ENCODE measurements at places on chromosomes 11 and 22. TPM values are rescaled to one million over a fixed set of nuclear protein-coding genes. Genes with fewer than 3 reads are reported as not detected.
A peak's percentile ranks its signal among the peaks of the same experiment; 100 is the strongest.

The POU2AF1 gene
- 3.1 TPM for total RNA-seq

The MMP7 gene
- total RNA-seq: 0.29 TPM

DNA sequence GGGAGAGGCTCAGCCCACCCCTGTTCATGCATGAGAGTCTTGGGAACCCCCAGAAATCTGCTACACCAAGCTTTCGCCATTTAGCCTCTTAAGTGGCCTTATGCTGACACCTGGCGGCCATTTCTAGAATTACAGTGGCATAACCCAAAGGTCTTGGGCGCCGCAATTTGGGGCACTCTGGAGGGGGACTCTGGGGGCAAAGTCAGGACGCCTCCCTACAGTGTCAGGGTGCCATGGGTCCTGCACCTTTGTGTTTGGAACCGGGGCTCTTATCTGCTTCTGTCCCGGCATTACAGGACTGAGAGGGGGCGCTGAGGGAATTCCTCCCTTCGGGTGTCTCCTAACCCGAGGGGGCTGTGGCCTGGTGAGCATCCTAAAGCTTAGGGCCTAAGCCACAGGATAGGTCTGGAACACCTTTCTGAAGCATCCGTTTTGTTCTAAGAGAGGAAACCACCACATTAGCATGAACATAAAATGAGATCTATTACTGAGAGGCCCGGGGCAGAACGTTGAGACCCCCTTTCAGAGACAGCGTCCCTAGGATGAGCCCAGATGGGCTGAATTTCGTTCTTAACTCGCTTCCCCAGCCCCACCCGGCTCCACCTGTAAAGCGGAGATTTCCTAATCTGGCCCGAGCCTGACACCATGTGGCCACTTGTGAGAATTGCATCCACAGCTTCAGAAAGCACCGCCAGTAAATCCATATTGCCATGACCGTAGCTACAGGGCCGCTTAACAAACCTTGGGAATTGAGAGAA is 9.3 kb downstream of the INS start:
- DNase-seq: peak; percentile 83
- H3K4me3 ChIP-seq: no peak overlapping the region
- peaks cover 15% of the 10 kb centered on the region for H3K27me3 ChIP-seq
- no peaks in the 10 kb centered on the region for H3K36me3 ChIP-seq
- H3K4me1 ChIP-seq: no peaks in the 10 kb centered on the region

DNA sequence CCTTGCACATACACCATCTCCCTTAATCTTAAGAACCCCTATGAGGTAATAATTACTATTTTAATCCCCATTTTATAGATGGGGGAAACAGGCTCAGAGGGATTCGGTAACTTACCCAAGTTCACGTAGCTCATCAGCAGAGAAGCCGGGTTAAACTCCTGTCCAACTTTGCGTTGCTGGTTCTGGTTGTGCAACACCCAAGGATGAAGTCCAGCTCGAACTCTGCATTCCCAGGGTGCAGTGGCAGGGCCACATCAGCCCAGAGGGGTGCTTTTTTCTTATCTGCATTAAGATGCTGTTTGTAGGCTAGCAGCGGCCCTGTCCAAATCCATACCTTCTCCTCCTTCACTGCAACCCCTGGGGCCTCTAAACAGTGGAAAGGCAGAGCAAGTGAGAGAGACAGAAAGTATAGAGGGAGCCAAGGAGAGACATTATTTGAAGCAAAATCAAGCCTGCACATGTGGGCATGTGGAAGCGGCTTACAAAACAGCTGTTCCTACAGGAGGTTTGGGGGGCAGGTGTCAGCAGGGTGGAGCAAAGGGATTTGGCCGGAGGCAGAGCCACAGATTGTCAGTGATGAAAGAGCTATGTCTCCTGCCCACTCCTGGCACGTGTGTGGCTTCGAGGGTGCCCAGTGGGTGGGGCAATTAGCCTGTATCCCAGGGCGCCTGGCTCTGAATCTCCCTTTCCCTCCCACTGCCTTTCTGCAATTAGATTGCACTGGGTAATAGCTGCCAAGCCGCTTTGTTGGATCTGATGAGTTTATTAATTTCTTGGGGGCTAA is 129.5 kb upstream of the TBCEL start:
- no peak overlapping the region for H3K4me3 ChIP-seq
- no peaks in the 10 kb centered on the region for H3K36me3 ChIP-seq
- H3K27ac ChIP-seq: no peak overlapping the region
- DNase-seq: no peak

The ARHGEF17 gene
- total RNA-seq: 8.6 TPM

DNA sequence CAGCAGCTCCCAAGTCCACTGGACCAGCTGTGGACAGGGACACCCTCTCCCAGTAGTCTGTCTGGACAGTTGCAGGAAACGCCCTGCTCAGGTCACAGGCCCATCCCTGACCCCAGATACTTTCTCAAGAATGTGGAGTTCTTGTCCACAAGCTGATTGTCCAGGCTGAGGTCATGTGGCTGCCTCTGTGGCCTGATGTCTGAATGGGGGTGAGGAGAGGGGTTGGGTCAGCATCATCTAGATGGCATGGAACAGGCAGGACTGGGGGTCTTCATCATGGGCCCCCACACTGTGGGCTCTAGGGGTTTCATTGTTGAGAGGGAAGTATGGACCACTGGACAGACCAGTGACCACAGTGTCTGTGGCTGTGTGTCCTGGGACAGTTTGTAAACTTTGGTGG is 1015.0 kb downstream of the TBC1D22A start:
- H3K36me3 ChIP-seq: no peaks in the 10 kb centered on the region
- no peaks in the 10 kb centered on the region for H3K4me1 ChIP-seq
- H3K4me3 ChIP-seq: no peak overlapping the region
- no peak overlapping the region for H3K27ac ChIP-seq
- DNase-seq: no peak

DNA sequence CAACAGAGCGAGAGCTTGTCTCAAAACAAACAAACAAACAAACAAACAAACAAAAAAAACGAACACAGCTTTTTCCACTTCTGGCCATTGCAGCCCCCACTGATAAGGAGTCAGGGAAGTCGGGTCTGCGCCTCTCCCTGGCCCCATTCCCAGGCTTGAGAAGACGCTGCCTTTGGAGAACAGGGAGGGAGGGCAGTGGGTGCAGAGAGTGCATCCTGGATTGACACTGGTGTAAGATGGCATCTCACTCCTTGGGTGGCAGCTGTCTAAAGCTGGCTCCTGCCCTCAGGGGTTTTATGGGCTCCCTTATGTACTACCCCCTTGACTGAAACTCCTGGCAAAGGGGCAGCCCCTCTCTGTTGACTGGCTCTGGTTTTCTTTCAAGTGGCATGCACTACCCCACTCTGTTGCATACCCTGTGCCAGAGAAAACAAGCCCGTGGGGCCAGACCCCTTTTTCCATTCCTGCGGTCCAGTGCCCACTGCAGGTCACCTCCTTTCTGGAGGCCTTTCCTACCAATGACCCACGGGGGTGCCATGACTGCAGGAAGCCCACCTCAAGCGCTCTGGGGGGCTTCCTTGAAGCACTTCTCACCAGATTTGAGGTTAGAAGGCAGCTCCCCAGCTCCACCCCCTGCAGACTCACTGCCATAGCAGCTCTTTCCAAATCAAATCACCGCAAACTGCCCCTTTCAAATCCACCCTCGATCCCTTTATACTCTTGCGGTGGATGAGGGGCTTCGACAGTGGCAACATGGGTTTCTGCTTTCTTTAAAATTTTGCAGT is 12.7 kb downstream of the DRAP1 start:
- no peaks in the 10 kb centered on the region for H3K27me3 ChIP-seq
- no peaks in the 10 kb centered on the region for H3K36me3 ChIP-seq
- H3K4me1 ChIP-seq: no peaks in the 10 kb centered on the region
- no peak for DNase-seq
- no peak overlapping the region for H3K4me3 ChIP-seq
- H3K27ac ChIP-seq: no peak overlapping the region

DNA sequence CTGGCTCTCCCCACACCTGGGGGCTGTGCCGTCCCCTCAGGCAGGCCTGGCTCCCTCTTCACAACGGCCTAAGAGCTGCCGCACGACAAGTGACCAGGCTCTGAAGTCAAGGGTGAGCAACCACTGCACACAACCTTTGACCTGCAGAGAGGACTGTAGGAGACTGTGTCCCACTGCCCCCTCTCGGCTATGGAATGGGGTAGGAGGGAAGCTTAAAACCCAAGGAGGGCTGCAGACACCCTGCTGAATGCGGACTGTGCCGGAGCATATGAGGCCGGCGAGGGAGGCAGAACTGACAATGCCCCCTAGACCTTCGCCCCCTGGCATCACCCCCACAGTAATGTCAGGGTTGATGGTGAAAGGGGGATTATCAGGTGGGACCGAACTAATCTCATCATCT is 311.9 kb downstream of the CTTN start:
- no peak overlapping the region for H3K27ac ChIP-seq
- no peaks in the 10 kb centered on the region for H3K4me1 ChIP-seq
- no peak for DNase-seq
- no peaks in the 10 kb centered on the region for H3K36me3 ChIP-seq
- H3K27me3 ChIP-seq: no peaks in the 10 kb centered on the region

The KLHL35 gene
- 0.50 TPM for total RNA-seq

- H3K27me3 ChIP-seq: no peaks in the 10 kb centered on the region
- H3K4me1 ChIP-seq: peaks cover 4% of the 10 kb centered on the region
- no peak overlapping the region for H3K27ac ChIP-seq
- H3K4me3 ChIP-seq: no peak overlapping the region
- H3K36me3 ChIP-seq: no peaks in the 10 kb centered on the region
Measured at GRCh38 chr11:128491195-128491936, 96.0 kb downstream of the ETS1 start.

The TMEM86A gene
- 1.4 TPM for total RNA-seq

GRCh38 chr22:28808716-28809355 is 8.5 kb upstream of the XBP1 start:
- H3K27ac ChIP-seq: peak overlapping the region; percentile 3
- H3K27me3 ChIP-seq: no peaks in the 10 kb centered on the region
- no peaks in the 10 kb centered on the region for H3K36me3 ChIP-seq
- no peaks in the 10 kb centered on the region for H3K4me1 ChIP-seq
- no peak for DNase-seq

The OR2D2 gene
- total RNA-seq: not detected

DNA sequence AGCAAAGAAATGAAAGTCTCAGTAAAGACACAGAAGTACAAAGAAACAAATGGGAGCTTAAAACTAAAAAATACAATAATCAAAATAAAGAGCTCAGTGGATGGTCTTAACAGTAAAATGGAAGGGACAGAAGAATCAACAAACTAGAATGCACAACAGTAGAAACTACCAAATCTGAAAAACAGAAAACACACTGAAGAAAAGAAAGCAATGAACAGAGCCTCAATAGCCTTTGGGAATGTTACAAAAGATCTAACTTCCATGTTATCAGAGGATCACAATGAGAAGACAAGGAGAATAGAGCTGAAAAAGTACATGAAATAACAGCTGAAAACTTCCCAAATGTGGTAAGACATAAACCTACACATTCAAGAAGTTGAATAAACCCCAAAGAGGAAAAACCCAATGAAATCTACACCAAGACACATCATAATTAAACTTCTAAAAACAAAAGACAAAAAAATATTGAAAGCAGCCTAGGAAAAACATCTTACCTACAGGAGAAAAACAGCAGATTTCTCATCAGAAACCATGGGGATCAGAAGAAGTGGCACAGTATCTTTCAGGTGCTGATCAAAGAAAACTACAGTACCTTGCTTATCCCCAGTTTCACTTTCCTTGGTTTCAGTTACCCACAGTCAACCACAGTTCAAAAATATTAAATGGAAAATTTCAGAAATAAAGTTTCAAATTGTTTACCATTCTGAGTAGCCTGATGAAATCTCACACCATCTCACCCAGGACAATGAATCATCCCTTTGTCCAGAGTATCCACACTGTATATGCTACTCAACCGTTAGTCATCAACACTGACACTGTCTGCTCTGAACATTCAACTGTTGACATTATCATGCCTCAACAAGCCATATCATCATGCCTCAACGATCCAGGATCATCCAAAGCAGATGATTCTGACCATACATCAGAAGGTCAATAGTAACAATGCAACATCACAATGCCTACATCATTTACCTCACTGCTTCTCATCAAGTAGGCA is 22.2 kb downstream of the RRAS2 start:
- H3K36me3 ChIP-seq: no peaks in the 10 kb centered on the region
- H3K4me3 ChIP-seq: no peak overlapping the region
- no peak for DNase-seq
- no peak overlapping the region for H3K27ac ChIP-seq
- no peaks in the 10 kb centered on the region for H3K4me1 ChIP-seq

DNA sequence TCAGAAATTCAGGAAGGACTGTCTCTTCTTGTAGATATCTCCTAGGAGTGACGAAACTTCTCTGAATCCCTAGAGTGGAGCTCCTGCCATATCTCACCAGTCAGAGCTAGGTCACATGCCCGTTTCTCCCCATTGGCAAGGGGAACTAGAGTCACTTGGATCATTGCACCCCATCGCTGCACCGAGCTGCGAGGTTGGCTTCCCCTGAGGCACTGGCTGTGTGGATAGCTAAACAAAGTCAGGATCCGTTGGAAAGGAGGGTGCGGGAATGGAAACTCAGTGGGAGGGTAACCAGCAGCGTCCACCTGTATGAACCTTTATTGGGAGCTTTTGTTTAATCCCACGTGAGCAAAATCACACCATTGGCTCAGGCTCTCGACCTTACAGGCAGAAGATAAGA is 283.8 kb downstream of the BRD1 start:
- no peaks in the 10 kb centered on the region for H3K27me3 ChIP-seq
- no peak for DNase-seq
- no peaks in the 10 kb centered on the region for H3K36me3 ChIP-seq
- no peaks in the 10 kb centered on the region for H3K4me1 ChIP-seq

- H3K27ac ChIP-seq: no peak overlapping the region
- H3K4me3 ChIP-seq: no peak overlapping the region
- no peaks in the 10 kb centered on the region for H3K4me1 ChIP-seq
- H3K27me3 ChIP-seq: no peaks in the 10 kb centered on the region
- H3K36me3 ChIP-seq: no peaks in the 10 kb centered on the region
Measured at GRCh38 chr11:108431370-108431769, 36.0 kb downstream of the C11orf65 start.

GRCh38 chr11:131928992-131929391 is 558.6 kb downstream of the NTM start:
- no peaks in the 10 kb centered on the region for H3K27me3 ChIP-seq
- no peak overlapping the region for H3K4me3 ChIP-seq
- no peaks in the 10 kb centered on the region for H3K36me3 ChIP-seq
- H3K4me1 ChIP-seq: no peaks in the 10 kb centered on the region
- H3K27ac ChIP-seq: no peak overlapping the region
- DNase-seq: no peak

DNA sequence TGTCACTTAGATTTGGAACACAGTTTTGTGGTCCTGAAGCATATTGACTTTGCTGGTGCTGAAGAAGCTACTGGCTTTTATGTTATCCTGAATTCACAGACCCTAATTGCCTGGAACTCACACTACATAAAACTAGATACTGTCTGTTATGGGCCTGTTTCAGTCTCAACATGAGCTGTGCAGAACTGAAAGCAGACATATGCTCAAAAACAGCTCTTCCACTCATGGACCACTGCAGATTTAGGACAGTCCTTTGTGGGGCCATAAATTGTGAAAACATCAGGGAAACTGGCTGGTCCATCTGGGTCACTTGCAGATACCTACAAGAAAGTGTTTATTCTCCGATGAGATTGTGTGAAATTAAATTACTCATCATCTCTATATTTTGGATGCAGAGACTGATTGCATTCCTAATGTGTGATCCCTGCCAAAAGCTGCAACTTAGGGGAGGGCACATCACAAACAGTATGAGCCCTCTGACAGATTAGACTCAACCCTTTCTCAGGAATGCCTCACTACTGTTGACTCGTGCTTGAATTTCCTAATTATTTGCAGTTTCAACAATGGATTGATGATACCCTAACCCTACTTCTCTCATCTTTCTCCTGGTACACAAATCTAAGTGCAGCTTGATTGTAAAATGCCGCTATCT is 10.2 kb upstream of the CLNS1A start:
- no peaks in the 10 kb centered on the region for H3K4me1 ChIP-seq
- no peak overlapping the region for H3K4me3 ChIP-seq
- H3K36me3 ChIP-seq: no peaks in the 10 kb centered on the region
- no peak for DNase-seq
- H3K27me3 ChIP-seq: no peaks in the 10 kb centered on the region

The PRR14L gene
- total RNA-seq: 74.6 TPM

The BAD gene
- total RNA-seq: 89.6 TPM
